ENCODE measurements at places on chromosomes 1 and 21. TPM values are rescaled to one million over a fixed set of nuclear protein-coding genes. Genes with fewer than 3 reads are reported as not detected.

The CYP4A22 gene
- 0.54 TPM for polyA plus RNA-seq

The ERRFI1 gene
- 32.5 TPM for polyA plus RNA-seq

The RNU1-4 gene
- polyA plus RNA-seq = not detected

The BTG3 gene
- polyA plus RNA-seq = 34.7 TPM

The BCAN gene
- not detected for polyA plus RNA-seq

The SLC35F3 gene
- polyA plus RNA-seq = not detected

The NBPF9 gene
- polyA plus RNA-seq = 26.1 TPM

The ST6GALNAC5 gene
- polyA plus RNA-seq = not detected

The S100A14 gene
- polyA plus RNA-seq = 496 TPM

The FAM43B gene
- 0.16 TPM for polyA plus RNA-seq

The PLA2G2C gene
- polyA plus RNA-seq = not detected

The CFAP74 gene
- polyA plus RNA-seq = 2.2 TPM

The TNFRSF8 gene
- polyA plus RNA-seq = not detected

The LYPD8 gene
- polyA plus RNA-seq = 3.4 TPM

The IFT25 gene
- 18.9 TPM for polyA plus RNA-seq

The PADI4 gene
- not detected for polyA plus RNA-seq

The LCE1C gene
- not detected for polyA plus RNA-seq

The LIPI gene
- not detected for polyA plus RNA-seq

The LCE6A gene
- polyA plus RNA-seq = not detected

The PIGC gene
- 19.0 TPM for polyA plus RNA-seq

The GPR52 gene
- not detected for polyA plus RNA-seq

The SPOCD1 gene
- 2.0 TPM for polyA plus RNA-seq

The HSPA6 gene
- polyA plus RNA-seq = 1.1 TPM

The TEX35 gene
- 0.12 TPM for polyA plus RNA-seq

The LEFTY1 gene
- 0.58 TPM for polyA plus RNA-seq

The HSF2BP gene
- polyA plus RNA-seq = 0.49 TPM
